Activated CD4-positive, CD25-positive, alpha-beta regulatory T cell (primary cell): ENCODE measurements at places on chromosomes 5 and 9.

DNA sequence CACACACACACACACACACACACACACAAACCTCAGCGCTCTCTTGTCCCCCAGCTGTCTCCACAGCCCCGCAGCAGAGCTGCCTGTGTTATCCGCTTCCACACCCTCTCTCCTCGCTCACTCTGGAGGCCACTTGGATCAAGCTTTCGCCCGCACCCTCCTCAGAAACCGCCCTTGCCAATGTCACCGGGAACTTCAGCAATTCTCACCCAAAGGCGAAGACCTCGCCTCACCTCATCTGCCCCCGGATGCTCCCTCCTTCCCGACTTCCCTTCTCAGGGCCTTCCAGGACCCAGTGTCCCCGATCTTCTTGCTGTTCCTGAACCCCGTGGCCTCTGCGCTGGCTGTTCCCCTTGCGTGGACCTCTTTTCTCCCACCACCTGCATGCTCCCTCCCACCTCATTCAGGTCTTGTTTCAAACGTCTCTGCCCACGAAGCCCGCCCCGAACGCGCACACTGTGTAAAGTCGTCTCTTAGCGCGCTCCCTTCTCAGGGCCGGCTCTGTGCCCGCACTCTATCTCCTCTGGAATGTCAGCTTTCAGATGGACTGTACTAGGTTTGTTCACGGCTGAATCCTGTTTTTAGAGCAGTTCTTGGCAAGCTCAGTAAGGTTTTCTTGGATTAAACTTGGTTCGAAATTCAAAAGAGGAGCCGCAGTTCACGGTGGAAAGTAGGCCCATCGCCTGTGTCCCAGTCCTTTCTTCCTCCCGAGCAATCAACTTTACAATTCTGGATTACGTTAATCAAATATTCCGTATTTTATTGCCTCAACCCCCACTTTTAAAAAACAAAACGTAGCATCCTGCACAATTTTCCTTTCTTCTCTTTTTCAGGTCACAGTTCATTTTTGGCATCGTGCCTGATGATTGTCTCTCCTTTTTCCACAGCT is 1.0 kb upstream of the TRIM7 start:
- no peak for DNase-seq

DNA sequence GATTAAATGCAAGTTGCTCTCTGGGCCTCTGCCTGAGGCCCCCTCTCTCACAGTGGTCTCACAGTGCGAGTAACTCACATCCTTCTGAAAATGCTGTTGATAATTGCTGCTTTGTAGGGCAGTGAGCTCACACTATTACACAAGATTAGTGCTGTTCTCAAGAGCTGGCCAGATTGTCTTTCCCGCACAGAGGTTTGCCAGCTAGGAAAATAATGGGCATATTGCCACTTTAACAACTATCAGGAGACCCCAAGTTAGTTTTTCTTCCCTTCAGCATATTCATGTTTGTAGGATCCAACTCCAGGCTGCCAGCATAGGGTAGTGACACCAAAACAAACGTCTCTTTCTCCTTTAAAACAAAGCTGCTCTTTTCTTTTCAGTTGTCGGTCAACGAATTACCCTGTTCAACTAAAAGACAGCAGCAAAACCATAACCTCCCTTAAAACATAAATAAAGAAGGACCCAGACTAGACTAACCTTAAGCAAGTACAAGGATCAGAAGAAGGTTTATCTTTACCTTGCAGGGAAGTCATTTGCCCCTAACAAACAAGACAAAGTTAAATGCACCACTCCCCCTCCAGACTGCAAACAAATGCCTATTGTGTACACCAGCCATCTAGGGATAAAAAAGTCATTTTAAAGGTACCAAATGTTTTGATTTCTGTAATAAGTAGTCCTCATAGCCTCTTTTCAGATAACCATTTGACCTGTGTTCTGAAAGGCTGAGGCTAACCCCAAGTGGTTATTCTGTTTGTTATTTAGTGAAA is 91.4 kb downstream of the VCAN start:
- DNase-seq, result no peak

- no peak for DNase-seq
These were observed 53.2 kb downstream of the FNBP1 start for GRCh38 chr9:129989740-129990139.

DNA sequence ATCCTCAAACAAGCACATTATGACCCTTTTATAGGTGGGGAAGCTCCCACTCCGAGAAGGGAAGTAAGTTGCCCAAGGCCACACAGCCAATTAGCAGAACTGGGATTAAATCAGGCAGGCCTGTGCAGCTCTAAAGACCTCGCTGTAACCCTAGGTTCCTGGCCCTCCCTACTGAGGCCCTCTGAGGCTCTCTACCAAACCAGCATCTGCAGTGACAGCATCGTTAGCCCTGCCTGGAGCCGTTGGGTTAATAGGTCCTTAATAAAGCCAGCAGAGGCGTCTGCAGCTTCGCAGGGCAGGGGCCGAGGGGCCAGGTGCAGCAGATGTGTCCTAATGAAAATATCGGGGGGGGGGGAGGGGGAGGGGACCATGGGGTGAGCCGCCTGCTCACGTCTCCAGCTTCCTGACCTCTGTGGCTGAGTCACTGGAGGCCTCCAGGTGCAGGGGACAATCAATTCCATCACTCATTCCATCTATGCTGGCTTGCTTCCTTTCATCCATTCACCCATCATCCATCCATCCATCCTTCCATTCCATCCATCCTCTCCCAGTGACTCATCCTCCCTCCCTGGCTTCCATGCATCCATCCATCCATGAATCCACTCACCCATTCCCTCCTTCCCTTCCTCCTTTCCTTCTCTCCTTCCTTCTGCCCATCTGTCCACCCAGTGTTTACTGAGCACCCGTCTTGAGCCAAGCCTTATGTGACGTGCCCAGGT is 203.9 kb downstream of the C9orf50 start:
- no peak for DNase-seq

DNA sequence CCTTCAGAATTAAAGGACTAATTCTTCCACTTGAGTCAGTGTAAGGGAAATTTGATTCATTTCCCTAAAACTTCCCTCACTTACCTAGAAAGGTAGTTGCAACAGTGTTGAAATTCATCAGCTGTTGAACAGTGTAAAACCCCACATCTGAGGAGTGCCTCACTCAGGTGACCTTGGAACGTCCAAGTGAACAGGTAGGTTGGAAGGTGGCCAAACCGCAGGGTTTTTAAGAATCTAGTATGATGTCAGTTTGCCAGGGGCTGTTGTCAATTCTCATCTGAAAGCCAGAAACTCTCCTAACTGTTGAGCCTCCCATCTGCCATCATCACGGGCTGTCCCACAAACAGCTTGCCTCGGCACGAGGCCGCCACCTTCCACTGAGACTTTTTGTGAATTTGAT is 105.7 kb downstream of the TMEM174 start:
- DNase-seq, result no peak

DNA sequence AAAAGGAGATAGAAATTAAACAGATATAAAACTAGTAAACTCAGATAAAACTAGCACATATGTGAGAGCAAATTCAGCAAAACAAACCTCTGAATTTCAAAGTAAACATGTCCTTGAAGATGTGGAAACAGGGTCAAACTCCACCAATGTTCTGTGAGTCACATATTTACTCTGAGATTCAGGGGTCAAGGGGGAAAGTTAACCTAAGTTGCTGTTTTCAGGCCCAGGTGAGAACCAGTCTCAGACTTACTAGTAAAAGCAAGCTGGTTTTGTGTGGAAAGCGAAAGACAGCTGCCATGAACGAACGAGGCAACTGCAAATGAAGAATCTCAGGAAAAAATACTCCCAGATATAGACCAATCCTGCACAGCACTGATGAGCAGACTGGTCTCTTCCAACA is 29.0 kb downstream of the PSMB7 start:
- no peak for DNase-seq

GRCh38 chr5:108528655-108529054 is 146.8 kb upstream of the FBXL17 start:
- DNase-seq, result no peak

- peak; percentile 24 for DNase-seq
These were observed 23.4 kb downstream of the LCP2 start for GRCh38 chr5:170273968-170274710.

DNA sequence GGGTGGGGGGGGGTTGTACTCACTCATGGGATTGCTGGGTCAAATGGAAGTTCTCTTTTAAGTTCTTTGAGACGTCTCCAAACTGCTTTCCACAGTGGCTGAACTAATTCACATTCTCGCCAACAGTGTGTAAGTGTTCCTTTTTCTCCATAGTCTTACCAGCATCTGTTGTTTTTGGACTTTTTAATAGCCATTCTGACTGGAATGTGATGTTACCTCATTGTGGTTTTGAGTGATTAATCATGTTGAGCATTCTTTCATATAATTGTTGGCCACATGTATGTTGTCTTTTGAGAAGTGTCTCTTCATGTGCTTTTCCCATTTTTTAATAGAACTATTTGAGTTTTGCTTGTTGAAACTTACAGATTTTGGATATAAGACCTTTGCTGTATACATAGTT is 94.9 kb upstream of the PLPPR1 start:
- no peak for DNase-seq

DNA sequence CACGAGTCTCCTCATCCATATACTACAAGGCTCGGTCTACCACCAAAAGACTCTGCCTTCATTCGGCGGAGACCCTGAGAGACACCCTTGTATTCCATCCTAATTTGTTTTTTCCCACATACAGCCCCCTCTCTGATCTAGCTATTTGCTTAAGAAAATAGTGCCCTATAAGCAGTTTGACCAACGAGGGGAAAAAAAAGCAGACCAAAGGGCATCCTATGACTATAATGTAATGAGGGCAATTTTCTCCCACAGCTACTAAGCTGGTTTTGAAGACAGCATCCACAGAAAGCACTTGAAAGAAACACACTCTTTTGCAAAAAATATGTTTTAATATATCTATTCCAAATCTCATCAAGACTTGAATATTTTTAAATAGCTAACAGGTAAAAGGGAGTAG is 147.8 kb downstream of the MLLT3 start:
- DNase-seq, result no peak

DNA sequence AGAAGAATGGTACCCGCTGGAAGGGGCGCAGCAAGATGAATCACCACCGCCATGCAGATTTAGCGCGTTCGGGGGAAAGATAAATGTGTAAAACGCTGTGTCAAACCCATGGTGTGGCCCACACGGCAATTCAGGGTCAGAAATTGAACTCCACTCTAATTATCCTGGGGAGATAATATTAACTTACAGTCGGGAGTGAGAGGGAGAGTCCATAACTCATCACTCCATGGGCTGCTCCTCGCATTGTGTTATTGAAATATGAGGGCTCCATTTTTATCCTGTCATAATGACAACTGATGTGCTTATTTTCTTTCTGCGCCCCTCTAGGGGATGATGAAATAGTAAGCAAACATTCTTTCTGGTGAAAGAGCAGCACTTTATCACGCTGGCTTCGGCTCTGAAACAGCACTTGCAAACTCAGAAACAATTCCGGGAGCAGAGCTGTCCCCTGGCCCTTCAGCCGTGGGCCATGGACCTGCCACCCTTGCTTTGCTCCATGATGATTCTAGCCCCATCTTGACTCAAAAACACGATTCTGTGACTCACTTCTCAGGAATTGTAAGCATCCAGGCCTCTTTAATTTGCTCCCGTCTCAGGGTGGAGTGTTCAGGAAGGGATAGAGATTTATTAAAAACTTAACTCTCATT is 431.6 kb downstream of the IRX1 start:
- no peak for DNase-seq

DNA sequence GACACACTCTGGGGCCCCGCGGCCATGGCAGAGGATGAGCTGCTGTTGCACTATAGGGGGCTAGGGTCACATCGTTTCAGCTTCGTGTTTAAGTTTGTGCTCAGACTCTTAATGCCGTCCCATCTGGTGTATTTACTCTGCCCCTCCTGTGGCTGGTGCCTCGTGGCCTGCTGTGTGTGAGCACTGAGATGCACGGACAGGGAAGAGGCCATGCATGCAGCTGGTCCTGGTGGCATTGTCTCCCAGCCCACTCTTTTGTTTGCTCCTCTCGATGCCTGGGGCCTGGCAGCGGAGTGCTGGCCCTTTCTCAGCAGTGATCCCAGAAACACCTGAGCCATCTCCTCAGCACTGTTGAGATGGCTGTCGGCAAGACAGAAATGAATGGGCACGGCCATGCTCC is 30.0 kb upstream of the PHF2 start:
- DNase-seq, result no peak

DNA sequence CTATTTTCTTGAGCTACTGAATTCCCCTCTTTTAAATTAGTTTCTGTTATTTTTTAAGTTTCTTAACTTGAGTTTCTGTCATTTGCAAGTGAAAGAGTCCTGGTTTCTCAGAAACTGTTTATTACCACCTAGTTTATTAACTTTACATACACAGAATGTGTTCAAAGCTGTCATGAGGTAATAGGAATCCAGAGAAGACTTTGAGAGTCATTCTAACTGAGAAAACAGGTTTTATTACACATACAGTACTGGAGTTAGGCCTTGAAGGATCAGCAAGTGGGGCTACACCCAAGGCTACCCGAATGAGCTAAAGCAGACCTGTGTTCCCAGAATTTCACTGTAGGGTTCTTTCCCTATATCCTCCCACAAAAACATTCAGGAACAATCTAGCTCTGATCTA is 33.1 kb downstream of the FAM114A2 start:
- DNase-seq, result no peak

DNA sequence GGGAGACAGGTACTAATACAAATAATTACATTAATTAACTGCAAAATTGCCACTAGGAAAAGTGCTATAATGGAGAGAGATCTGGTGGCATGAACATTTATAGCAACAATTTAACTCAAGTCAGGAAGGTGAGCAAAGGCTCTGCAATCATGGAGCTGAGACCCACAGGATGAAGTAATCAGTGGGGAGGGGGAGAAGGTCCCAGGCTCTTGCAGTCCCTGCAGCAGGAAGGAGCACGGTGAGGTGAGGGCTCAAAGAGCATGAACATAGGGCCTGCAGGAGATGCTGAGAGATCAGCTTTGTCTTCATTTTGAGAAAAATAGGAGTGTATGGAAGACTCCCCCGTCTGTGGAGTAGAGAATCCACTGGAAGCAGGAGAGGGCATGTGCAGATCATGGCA is 6.5 kb downstream of the PTPN3 start:
- no peak for DNase-seq

GRCh38 chr9:98080326-98080725 is 23.8 kb downstream of the NANS start:
- DNase-seq, result no peak

GRCh38 chr5:164346785-164347630 is 841.6 kb downstream of the MAT2B start:
- DNase-seq, result no peak

DNA sequence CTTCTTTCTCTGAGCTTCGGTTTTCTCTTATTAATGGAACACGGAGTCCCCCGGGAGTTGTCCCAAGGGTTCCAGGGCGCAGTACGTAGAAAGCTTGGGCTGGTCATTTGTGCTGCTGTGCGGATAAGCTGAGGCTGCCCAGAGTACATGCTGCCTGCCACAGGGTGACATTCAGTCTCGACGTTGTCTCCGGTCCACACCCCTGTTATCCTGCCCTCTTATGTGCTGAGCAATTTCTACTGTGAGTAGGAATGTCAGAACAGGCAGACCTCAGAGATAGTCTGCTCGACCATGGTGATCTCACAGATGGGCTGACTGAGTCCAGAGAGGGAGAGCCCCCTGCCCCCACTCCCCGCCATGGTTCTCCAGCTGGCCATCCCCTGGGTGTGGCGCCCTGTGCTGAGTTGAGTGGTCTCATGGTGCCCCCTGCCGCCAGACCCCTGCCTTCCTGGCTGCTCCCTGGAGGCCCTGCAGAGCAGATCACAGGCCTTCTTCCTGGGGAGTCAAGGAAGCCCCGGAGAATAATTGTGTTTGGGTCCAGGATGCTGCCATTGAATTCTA is 124.0 kb downstream of the RGS3 start:
- DNase-seq, result no peak

- DNase-seq, result no peak
These were observed 53.9 kb upstream of the PTCH1 start for GRCh38 chr9:95570646-95571045.

- DNase-seq, result no peak
These were observed 33.8 kb upstream of the TJP2 start for GRCh38 chr9:69140123-69140735.

- no peak for DNase-seq
These were observed 80.4 kb downstream of the KDM4C start for GRCh38 chr9:6838158-6838557.
